ENCODE measurements at places on chromosomes 6 and 20.

DNA sequence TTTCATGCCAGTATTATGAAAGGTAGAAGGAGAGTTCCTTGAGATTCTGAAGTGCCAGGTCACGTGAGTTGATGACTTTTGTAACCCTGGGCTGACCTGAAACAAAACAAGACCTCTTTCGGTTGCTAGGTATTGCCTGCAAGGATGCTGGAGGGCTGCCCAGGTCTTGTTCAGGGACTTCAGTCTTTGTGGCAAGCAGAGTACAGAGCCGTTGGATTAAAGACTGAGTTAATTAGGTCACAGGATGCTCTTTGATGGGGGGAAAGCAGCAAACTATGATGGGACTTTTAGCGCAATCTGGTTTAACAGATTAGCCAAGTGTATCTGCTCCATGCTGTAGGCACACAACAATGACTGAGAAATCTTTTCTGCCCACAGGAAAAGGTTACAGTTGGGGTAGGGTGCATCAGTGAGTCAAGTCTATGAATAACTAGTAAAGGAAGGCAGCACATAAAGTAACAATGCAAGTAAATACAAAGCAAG lies 12.8 kb upstream of the ELOVL5 start:
- no peak for DNase-seq

GRCh38 chr20:57656252-57656820 lies 36.1 kb upstream of the ZBP1 start:
- DNase-seq: no peak

DNA sequence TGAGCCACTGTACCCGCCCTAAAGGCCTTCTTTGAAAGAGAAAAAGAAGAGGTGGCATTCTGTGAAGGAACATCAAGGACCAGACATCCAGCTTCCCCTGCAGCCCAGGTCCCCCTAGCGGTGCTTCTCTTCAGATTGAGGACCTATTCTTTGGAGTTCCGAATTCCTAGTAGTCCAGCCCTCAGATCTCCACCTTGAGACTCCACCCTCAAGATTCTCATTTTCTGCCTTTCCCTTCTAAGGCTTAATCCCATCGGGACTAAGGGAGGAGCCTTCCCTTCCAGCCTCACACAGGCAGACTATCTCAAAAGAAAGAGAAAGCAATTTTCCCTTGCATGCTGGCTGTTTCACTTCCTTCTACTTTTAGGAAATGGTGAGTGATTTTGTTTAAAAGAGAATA lies 32.5 kb downstream of the MUC22 start:
- peak; percentile 54 for DNase-seq

GRCh38 chr20:57025666-57026224 lies 240.7 kb downstream of the BMP7 start:
- DNase-seq: no peak

- no peak for DNase-seq
Measured at GRCh38 chr6:110693994-110694393, 121.3 kb downstream of the CDK19 start.

GRCh38 chr6:151681433-151682059 lies 125.9 kb upstream of the ESR1 start:
- DNase-seq: no peak

DNA sequence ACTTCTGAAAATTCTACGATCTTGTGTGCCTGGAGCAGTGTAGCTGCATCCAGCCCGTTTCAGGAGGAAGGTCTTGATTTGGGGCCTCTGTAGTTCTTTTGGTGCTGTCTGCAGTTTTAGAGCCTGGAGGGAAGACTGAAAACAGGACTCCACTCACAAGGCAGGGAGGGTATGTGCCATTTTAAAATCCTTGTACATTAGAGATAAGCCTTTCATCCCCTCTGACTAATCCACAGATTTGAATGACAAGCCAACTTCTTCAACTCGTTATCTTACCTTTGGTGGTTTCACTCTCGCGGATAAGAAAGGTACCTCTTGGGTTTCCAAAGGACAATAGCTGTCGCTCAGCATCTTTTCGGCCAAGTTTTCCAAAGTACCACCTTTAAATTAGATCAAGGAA lies 98.0 kb upstream of the TRAF3IP2 start:
- DNase-seq: no peak
